GM04504 (cell line): ENCODE measurements at places on chromosomes 2 and 18.

- peak; percentile 66 for DNase-seq
Observed at GRCh38 chr2:162233197-162233596, 10.0 kb downstream of the FAP start.

GRCh38 chr2:203379156-203379555 is 51.0 kb downstream of the ABI2 start:
- no peak for DNase-seq

GRCh38 chr2:69096326-69097095 is 83.5 kb downstream of the ANTXR1 start:
- no peak for DNase-seq

DNA sequence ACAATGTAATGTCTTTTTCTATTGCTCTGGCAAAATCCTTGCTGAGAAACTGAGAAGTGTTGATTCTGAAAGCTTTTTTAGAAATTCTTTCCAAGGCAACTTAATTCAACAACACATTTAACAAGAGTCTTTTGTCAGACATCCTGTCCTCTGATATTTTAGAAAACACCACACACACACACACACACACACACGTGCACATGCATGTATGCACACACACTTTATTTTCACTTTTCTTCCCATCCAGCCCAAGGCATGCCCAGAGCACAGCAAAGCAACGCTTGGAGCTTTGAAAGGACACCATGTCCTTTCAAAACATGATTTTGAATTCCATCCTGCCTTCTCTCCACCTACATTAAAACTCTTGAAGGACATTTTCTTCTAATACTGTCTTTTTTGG is 116.1 kb downstream of the ATL2 start:
- no peak for DNase-seq

DNA sequence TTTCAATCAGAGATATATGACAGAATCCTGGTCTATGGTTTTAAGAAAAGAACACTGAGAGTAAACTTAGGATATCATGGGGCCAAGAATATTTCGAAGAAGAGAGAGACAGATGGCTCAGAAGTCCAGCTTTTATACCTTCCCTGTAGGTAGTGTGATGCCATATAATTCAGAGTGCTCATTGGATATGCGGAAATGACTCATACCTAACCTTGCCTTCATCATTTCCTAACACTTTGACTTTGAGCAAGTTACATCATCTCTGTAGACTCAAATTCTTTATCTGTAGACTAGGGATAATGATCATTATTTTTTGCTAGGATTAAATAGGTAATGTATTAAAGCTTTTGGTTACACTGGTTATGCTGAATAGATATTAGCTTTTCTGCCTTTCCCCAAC is 461.6 kb upstream of the CNTNAP5 start:
- DNase-seq: no peak
